ENCODE measurements at places on chromosomes 11 and 22.

GRCh38 chr11:77470504-77470903 is 3.4 kb downstream of the PAK1 start:
- DNase-seq = peak; percentile 51

- no peak for DNase-seq
Measured at GRCh38 chr11:45724153-45724552, 58.7 kb upstream of the CHST1 start.

DNA sequence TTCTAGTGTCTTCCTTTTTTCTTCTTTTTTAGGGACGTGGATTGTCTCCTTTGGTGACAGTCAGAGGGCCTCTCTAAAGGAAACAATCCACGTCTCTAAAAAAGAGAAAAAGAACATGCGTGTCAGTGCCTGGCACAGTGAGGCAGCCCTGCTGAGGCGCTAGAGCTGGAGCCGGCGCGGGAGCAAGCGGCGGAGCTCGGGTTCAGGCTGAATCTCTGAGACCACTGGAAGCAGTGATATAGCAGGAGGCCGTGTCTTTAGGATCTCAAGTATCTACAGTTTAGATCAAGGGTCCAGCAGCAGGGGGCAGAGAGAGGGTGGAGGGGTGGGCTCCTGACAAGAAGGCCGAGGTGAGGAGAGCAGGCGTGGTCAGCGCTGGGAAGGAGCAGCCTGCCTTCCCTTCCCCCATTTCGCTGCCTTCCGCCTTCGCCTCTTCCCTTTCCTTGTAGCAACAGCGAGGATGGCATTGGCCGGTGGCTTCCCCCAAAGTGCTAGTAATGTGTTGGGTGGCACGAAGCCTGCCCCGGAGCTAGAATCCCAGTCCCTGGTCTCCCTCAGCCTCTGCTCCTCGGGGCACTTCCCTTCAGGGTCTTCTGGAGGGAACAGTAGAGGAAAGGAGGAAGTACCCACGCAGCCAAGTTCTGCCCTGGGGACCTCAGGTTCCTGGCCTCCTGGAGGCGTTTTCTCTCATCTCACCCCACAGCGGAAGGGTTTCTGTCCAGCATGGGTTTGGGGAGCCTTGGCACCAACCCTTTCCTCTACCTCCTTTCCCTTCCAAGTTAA is 28.2 kb upstream of the RAB1B start:
- DNase-seq = no peak

DNA sequence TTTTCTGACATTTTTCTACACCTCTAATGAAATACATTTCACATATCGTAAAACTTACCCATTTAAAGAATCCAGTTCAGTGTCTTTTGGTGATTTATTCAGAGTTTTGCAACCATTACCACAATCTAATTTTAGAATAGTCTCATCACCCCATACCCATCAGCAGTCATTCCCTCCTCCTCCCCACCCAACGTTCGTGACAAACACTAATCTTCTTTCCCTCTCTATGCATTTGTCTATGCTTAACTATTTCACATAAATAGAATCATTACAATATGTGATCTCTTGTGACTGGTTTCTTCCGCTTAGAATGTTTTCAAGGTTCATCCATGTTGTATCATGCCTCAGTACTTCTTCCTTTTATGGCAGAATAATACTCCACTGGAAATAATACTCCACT is 9.5 kb downstream of the TTC28 start:
- peak; percentile 79 for DNase-seq

- no peak for DNase-seq
Measured at GRCh38 chr11:12245549-12246016, 131.8 kb upstream of the PARVA start.

GRCh38 chr11:12552692-12553091 is 121.5 kb upstream of the TEAD1 start:
- DNase-seq = no peak

DNA sequence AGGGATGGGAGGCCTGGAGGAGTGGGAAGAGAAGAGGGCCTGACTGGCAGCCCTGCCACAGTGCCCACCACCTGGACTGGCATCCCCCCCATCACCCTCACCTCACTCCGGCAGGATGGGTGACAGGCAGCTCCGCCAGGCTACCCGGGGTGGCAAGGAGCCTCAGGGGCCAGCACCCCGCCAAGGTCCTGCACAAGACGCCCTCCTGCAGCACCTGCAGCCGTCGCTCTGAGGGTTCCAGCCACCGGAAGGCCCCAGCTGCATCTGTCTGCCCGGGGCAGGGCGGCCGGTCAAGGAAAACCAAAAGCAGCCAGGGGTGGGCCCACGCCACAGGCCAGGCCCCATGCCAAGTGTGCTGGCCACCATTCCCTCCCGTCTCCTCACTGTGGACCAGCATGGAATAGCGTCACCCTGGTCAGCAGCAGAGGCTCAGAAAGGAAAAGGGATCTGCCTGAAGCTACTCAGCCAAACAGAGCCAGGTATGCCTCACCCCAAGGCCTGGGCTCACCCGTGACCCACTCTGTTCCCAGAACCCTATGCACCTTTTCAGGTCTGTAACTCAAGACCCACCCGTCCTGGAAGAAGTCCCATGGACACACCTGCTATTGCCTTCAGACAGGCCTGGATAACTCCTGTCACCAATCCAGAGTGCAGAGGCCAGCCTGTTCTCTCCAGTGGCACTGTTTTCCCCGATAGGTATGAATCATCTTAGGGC is 7.0 kb downstream of the RHBDD3 start:
- no peak for DNase-seq

GRCh38 chr11:60303661-60304060 is 23.2 kb downstream of the MS4A4A start:
- no peak for DNase-seq

- no peak for DNase-seq
Measured at GRCh38 chr11:119483341-119483880, 60.4 kb upstream of the THY1 start.

DNA sequence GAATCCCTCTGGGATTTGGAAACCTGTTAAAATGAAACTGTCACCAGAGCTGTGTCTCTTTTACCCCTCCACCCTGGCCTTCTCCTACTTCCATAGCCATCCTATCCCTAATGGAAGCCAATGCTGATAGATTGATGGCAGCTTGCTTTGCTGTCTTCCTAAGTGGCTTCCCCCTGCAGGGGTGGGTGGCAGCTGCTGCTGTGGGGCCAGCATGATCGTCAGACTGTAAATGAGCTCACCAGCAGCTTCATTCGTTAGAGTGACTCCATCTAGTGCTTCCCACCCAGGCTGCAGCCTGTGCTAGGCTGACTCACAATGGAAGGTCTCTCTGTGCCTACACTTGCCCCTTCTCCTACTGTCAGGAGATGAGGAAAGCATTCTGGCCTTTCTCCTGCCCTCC is 311.0 kb downstream of the BUD13 start:
- no peak for DNase-seq

DNA sequence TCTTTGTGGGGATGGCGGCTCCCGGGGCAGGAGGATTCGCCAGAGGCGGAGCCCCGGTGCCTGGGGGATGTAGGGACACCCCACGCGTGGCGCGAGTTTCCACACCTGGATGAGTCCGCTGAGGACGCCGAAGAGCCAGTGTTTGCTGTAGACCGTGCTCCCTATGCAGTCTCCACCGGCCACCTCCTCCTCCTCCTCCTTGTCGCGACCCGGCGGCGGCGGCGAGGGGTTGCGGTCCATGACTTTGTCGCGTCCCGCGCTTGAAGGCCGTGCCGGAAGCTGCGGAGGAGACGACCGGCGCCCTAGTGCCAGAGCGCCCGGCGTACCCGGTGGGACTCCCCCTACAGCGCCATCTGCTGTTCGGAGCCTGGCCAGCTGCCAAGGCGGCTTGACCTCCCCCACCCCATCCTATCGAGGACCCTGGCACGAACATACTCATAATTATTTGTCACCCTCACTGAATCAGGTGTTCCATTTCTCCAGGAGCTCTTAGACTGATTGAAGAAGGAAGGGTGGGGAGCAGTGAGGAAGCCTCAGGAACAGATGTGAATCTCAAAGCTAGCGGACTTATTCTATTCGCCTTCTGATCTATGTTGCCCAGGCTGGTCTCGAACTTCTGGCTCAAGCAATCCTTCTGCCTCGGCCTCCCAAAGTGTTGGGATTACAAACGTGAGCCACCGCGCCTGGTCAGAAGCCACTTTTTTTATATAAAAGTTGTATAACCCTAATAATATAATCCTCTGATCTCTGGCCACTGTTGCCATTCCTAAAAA is at the start of gene SAAL1:
Gene SAAL1, minus strand, starts transcription at position 281 of the 773 bp plus-strand sequence. Its CDS starts 41 bp downstream, at position 240.
- DNase-seq = peak; percentile 82

- DNase-seq = no peak
Measured at GRCh38 chr11:125978181-125978716, 32.4 kb downstream of the VSIG10L2 start.

GRCh38 chr11:124415356-124415923 is 9.2 kb downstream of the OR8B4 start:
- DNase-seq = peak; percentile 25

GRCh38 chr11:130710497-130711012 is 205.7 kb downstream of the SNX19 start:
- no peak for DNase-seq

- DNase-seq = no peak
Measured at GRCh38 chr11:8100158-8100557, 19.1 kb downstream of the TUB start.

DNA sequence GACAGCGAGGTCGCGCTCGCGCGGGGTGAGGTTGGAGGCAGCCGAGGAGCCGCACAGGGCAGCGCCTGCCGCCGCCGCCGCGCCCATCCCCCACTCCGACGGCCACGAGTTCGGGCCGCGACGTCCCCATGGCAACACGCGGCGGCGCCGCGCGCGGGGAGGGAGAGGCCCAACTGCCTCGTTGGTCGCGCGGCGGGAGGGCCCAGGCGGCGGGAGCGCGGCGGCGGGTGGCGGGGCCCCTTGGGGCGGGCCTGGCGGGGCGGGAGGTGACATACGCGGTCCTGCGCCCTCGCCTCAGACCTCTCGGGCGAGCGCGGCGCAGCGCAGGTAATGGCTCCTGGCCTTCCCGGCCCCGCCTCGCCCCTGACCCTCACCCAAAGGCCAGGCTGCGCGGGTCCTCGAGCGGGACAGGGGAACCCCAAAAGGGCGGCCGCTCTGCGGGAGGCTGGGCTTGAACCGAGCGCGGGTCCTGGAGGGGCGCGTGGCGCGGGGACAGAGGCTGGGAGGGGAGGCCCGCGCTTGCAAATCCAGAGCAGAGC is at the start of gene DEUP1:
Gene DEUP1, plus strand, starts transcription at position 297 of the 539 bp plus-strand sequence. CDS start 1,518 bp downstream, outside the sequence.
- DNase-seq = no peak

GRCh38 chr22:26592421-26592891 is 2.5 kb upstream of the TPST2 start:
- DNase-seq = peak; percentile 18

- DNase-seq = no peak
Measured at GRCh38 chr22:31206896-31207687, 5.0 kb upstream of the LIMK2 start.

- no peak for DNase-seq
Measured at GRCh38 chr11:78656327-78656726, 81.7 kb upstream of the NARS2 start.

GRCh38 chr11:66184728-66185127 is 83.7 kb upstream of the RAB1B start:
- no peak for DNase-seq

Measured in inflammatory macrophage treated with lipopolysaccharide for 4 hours (primary cell).